ENCODE measurements at places on chromosomes 2 and 18.

DNA sequence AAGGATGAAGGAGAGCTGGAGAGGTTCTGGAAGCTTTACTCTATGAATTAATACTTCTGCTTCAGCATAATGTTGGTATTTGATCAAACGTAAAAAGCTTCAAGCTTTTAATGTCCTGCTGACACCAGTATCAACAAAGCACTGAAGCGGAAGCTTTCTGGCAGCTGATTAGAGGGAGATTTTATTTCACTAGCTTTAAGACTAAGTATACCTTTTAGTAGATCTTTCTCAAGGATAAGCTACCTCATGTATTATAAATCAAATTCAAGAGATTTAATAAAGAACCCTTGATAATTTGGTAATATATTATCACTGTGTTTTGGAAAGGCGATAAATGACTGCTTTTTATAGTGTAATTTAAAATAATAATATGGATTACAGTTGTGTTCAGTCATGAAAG lies 128.0 kb upstream of the CD302 start:
- no peak for DNase-seq

GRCh38 chr2:30293303-30293921 lies 62.1 kb downstream of the LBH start:
- no peak for DNase-seq

DNA sequence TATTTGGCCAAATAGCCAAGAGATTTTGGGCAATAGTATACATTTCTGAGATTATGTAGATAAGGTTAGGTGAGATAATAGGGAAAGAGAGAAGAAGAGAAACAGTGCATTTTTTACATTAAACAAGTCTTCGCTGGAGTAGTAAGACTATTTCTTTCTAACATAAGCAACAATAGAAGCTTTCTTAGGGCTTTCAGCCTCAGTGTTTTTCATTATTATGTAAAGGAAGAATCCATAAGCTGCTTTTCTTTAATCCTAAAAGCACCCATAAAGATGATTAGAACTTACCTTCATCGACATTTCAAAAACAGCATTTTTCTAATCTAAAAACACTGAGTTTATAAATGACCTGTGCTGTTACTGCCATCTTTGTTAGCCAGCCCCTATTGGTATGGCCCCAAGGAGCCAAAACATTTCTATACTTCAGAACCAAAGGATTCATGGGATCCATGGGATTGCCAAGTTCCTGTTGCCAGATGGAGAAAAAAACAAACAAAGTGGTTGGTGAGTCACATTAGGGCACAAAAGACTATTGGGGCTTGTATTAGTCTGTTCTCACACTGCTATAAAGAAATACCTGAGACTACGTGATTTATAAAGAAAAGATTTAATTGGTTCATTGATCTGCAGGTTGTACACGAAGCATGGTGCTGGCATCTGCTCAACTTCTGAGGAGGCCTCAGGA lies 88.2 kb downstream of the SCG2 start:
- no peak for DNase-seq

- DNase-seq = no peak
These were observed 19.4 kb downstream of the AGFG1 start for GRCh38 chr2:227491386-227491785.

DNA sequence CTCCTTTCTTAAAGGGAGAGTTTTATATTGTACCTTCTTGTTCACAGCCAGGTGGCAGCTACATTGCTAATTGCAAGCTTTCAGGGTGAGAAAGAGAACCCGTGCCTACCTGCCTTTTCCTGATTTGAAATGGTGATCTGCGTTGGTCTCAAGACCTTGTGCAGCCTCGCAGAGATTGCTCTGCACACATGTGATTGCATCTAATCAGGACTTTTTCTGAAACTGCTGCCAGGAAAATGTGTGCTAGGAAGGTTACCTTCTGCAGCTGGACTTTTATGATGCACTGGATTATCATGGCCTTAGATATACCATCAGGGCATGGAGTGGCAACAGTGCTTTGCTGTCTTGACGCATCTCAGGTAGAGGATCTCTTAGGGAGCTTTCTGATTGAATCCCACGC lies 45.1 kb downstream of the AGAP1 start:
- DNase-seq = no peak

GRCh38 chr2:88054782-88055370 lies 707 bp downstream of the KRCC1 start:
- DNase-seq = peak; percentile 54
